ENCODE measurements at places on chromosomes 11 and 22.

- DNase-seq: no peak
Measured at GRCh38 chr22:46914916-46915894, 152.8 kb downstream of the TBC1D22A start.

- no peak for DNase-seq
Measured at GRCh38 chr11:45345491-45345890, 59.4 kb upstream of the SYT13 start.

DNA sequence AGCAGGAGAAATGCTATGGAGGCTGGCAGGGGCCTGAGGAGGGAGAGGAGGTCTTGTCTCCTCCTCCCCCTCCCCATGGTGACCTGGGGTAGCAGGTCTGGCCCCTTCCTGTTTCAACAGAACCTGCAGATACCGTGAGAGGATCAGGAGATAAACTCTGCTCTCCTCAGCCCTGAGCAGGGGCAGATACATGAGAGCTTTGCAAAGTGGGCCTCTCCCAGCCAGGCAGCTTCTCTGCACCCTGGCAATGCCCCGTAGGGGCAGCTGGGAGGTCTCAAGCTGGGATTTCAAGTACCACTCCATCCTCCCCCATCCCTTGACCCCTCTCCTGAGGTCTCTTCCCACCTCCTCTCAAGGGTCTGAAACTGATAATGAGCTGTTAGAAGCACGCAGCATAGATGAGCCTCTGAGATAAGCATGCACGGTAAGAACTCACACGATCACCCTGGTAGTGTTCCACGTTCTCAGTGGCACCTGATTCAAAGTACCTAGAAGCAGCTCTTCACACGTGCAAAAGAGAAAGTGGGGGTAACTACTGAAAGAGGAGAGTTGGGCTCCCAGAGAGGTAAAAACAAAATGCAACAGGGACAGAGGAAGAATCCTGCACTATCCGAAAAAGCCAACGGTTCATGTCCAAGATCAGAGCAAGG, 4.9 kb upstream of the CCDC86 start:
- DNase-seq: no peak

GRCh38 chr22:44181033-44181911, 547 bp downstream of the PARVG start:
- peak; percentile 69 for DNase-seq

DNA sequence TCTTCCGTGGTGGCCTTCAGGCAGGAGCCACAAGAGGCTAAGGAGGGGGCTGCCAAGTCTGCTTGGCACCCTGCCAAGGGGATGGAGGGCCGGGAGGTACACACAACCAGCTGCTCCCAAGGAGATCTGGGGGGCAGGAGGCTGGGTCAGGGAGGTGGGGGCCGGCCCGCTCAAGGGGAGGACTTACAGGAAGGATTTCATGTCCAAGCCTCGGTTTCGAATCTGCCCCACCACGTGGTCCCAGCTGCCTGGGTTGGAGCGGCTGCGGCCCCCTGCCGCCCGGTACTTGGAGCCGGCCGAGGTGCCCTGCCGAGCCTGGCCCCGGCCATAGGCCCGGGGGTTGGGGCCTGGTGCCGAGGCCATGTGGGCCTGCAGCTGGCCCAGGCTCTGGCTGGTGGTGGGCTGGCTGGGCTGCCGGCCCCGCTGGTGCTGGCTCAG, 33.5 kb downstream of the LRRC10B start:
- no peak for DNase-seq

- DNase-seq: no peak
Measured at GRCh38 chr11:113179181-113179704, 135.1 kb upstream of the TTC12 start.

GRCh38 chr11:79209540-79210266, 231.1 kb downstream of the TENM4 start:
- DNase-seq: no peak

DNA sequence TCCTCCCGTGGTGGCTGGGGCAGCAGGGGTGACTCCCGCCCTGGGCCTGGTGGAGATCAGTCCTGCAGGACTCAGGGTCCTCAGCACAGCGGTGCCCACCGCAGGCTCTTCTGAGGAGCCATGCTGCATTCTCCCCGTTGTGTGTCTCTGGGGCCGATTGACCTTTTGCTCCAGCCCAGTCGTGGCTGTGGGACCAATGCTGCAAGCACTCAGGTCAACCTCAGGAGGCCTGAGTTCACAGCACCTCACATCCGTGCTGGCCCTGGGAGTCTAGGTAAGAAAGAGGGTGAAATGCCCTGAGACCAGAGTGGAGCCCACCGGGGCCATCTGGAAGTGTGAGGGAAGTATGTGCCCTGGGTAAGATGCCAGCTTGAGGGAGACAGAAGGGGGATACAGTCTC, 316.1 kb upstream of the B3GAT1 start:
- DNase-seq: no peak

DNA sequence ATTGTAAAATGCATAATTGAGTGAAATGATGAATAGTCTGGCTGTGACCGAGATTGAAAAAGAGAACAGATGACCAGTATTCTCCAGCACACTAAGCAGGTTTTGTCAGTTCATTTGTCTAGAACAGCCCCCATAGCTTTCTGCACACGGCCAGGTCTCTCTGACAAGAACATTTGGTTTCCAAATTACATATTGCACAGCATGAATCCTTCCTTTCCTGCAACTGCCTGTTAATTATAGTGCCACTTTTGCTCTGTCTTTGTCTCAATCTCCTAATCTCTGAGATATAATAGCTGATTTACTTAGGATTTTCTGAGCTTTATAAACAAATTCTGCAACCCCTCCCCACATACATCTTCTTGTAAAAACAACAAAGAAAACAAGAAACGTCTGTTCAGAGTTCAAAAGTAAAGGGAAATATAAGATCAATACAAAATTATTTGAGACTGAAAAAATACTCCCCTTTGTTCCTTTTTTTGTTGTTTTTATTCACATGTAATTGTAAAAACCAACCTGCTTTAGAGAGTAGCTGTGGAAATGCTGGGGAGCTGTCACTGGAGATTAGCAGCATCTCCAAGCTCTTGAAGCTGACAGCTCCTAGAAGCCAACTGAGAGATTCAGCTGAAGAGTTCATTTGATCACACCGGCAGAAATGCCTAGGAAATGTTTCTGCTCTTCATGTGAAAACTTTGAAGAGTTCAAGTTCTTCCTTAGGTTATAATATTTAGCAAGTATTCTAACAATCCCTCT, 998.1 kb downstream of the DLG2 start:
- DNase-seq: no peak

DNA sequence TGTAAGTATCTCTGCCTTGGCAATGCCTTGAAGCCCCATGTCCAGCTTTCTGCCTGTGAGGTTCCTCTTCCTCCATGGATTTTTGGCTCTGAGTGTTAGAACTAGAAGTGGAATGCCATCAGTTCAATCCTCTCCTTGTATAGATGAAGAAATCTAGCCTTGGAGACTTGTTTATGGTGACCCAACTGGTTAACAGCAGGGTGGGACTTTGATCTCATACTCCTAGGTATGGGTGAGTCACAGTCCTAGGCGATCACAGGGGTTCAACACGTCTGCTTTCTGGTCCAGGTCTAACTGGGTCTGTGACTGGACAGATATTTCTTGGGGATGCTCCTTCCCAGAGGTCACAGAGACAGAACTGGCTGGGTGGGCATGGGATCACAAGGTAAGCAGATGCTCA, 9.2 kb upstream of the MTFP1 start:
- no peak for DNase-seq

DNA sequence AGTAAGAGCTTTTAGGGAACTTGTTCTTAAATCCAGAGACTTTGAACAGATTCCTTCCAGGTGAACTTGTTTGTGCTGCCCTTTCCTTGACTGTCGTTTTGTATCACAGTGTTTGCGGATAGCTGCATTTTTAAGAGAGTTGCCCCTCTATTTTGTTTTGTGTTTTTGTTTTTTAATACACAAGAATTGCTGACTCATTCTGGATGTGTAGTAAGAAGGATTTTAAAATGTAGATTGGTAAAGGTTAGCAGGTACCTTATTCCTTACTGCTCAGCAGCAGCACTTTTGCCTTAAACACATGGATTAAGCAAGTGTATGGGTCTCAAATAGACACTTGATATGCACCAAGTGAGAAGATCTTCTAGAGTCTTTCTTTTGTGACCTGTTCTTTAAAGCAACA, 8.9 kb upstream of the APOA5 start:
- no peak for DNase-seq

DNA sequence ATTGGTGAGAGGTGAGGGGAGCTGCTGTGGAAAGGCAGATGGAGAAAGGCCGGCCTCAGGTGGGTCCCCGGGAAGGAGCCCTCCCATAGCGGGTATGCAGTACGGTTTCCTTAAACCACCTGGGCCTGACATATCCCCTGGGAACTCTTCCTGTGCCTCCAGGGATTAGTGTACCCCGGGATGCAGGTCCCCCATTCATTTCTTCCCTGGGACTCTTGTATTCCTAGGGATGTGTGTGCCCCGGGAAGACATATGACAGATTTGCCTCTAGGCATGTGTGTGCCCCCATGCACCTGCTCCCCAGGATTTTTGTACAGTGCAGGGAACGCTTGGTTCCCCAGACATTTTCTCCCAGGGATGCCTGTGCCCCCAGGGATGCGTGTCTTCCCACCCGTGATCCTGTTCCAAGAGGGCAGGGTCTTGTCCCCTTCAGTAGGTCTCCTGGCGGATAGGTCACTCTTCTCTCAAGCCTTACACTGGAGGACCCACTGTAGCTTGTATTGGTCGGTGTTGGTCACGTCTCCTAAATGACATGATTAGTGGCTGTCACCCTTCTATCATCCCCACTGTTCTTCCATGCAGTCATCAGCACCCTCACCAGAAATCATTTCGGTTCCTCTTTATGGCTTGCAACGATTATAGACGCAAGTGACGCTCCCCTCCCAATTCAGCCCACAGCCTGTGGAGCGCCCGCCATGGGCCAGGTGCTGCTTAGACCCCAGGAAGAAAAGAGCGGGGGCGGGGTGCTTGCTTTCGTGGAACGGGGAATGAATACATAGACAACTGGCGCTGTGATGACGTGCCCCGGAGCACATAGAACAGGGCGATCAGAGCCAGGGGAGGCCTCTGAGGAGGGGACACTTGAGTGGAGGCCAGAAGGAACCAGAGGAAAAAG, 1.3 kb downstream of the PARVB start:
- peak; percentile 63 for DNase-seq

- DNase-seq: no peak
Measured at GRCh38 chr11:44977493-44977984, 26.9 kb upstream of the TP53I11 start.

DNA sequence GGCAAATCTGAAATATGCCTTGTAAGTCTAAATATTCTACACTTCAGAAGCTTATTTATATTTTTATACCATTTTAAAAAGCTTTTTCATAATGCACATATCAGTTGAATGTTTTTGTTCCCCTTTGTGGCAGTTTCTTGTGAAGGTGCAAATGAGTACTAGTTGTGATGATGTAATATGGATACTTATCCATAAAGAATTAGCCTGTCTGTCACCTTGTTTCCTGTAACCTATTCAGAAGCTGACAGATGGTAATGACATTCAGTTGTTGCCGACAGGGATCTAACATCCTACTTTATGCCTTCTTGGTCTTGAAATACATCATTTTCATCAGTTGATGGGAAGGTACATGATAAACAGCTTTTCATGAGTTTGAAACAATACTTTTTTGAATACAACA, 2.9 kb downstream of the QSER1 start:
- DNase-seq: no peak

Data from CD4-positive, alpha-beta T cell (primary cell).